Uterus (tissue), 4 donors: ENCODE measurements at places on chromosomes 5 and 9.
A peak's percentile ranks its signal among the peaks of the same experiment; 100 is the strongest.

- DNase-seq: peak; percentile 21
- no peaks in the 10 kb centered on the region for H3K27me3 ChIP-seq
- H3K4me1 ChIP-seq: no peaks in the 10 kb centered on the region
- H3K36me3 ChIP-seq: no peaks in the 10 kb centered on the region
- peak overlapping the region; percentile 83 for H3K27ac ChIP-seq
- H3K4me3 ChIP-seq: peak overlapping the region; percentile 14
Measured at GRCh38 chr5:139848508-139849100, 53.0 kb downstream of the PSD2 start.

DNA sequence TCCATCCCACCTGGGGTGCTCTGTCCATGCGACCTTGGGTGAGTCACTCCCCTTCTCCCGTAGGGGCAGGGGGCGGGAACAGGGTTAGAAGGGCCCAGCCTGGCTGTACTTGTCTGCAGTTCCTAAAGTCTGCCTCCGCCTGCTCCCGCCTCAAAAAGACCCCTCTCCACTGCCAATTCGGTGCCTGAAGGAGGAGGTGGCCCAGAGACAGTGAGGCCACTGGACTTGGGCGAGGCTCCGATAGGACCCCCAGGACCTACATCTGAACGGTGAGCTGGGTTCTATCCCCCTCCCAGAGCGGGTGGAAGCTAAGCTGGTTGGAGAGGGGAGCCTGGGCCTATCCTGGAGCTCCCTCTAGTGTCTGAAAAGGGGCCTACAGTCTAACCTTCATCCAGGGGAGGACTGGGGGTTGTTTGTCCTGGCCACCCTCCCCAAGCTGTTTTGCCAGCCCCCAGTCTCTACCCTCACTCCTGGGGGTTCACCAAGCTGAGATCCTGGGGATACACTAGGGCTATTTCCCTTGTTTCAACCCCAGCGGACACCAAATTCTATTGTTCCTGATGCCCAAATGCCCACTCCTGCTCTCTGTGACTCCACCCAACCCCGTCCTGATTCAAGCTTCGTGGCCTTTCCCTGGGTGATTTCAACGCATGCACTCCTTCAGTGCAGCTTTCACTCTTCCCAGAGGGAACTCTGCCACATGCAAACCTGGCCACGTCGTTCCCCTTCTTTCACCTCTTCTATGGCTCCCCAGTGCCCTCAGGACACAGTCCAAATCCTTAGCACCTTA is 6.1 kb upstream of the CRB2 start:
- H3K4me3 ChIP-seq: no peak overlapping the region
- no peak overlapping the region for H3K27ac ChIP-seq
- H3K36me3 ChIP-seq: no peaks in the 10 kb centered on the region
- no peaks in the 10 kb centered on the region for H3K4me1 ChIP-seq

DNA sequence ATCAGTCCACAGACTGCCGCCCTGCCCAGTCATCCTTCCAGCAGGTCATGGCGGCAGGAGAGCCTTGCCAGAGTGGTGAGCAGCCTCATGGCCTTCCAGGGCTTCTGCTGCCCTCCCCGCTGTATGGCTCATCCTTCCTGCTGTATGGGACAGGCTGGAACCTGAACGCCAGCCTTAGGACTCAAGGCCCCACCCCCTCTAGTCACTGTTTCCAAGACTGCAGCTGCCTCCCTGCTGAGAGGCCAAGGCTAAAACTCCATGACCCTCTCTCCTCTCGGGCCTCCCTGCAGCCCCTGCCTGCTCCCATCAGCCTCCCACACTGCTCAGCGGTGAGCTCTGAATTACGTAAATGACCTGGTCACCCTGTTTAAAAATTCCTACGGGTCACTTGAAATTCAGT is 227.5 kb downstream of the AGTPBP1 start:
- H3K36me3 ChIP-seq: no peaks in the 10 kb centered on the region
- H3K4me3 ChIP-seq: no peak overlapping the region
- DNase-seq: no peak
- H3K27ac ChIP-seq: no peak overlapping the region
- H3K27me3 ChIP-seq: no peaks in the 10 kb centered on the region

- DNase-seq: no peak
- H3K27me3 ChIP-seq: no peaks in the 10 kb centered on the region
- no peaks in the 10 kb centered on the region for H3K4me1 ChIP-seq
- no peak overlapping the region for H3K4me3 ChIP-seq
- H3K36me3 ChIP-seq: no peaks in the 10 kb centered on the region
- H3K27ac ChIP-seq: no peak overlapping the region
Measured at GRCh38 chr5:173397516-173397915, 69.3 kb upstream of the STC2 start.

DNA sequence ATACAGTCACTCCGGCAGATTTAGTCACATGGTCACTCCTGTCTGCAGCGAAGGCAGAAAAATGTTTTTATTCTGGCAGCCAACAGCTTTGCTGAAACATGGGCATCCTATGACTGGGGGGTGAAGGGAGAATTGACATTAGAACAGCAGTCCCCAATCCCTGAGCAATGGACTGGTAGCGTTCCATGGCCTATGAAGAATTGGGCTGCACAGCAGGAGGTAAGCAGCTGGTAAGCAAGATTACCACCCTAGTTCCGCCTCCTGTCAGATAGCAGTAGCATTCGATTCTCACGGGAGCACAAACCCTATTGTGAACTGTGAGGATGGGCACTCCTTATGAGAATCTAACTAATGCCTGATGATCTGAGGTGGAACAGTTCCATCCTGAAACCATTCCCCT is 93.1 kb upstream of the FTMT start:
- DNase-seq: no peak
- H3K27me3 ChIP-seq: no peaks in the 10 kb centered on the region
- H3K4me3 ChIP-seq: no peak overlapping the region
- no peak overlapping the region for H3K27ac ChIP-seq
- no peaks in the 10 kb centered on the region for H3K36me3 ChIP-seq
- H3K4me1 ChIP-seq: no peaks in the 10 kb centered on the region

GRCh38 chr5:107467137-107467932 is 203.4 kb downstream of the EFNA5 start:
- no peak for DNase-seq
- H3K36me3 ChIP-seq: no peaks in the 10 kb centered on the region
- H3K4me1 ChIP-seq: no peaks in the 10 kb centered on the region
- H3K27me3 ChIP-seq: no peaks in the 10 kb centered on the region
- H3K4me3 ChIP-seq: no peak overlapping the region
- no peak overlapping the region for H3K27ac ChIP-seq

DNA sequence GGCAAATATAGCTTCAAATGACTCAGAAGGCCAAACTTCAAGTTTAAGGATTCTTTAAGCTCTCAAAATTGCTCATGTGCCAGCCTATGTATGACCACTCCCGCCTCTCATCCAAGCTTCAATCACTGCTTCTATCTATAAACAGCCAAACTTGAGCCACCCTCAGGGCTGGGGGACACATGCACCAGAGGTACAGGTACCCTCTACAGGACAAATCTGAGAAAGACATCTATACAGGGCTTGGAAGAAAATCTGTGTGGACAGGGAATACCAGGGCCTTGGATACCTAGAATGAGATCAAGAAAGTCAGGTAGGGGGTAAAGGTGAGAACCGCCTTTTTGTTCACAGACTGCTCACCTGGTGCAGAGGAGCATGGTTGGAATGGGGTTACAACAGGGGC is 217.9 kb downstream of the ATPSCKMT start:
- no peak overlapping the region for H3K27ac ChIP-seq
- H3K27me3 ChIP-seq: no peaks in the 10 kb centered on the region
- DNase-seq: no peak
- no peaks in the 10 kb centered on the region for H3K4me1 ChIP-seq
- no peaks in the 10 kb centered on the region for H3K36me3 ChIP-seq
- no peak overlapping the region for H3K4me3 ChIP-seq
